ENCODE measurements at places on chromosomes 2 and 18. TPM values are rescaled to one million over a fixed set of nuclear protein-coding genes. Genes with fewer than 3 reads are reported as not detected.

The DLGAP1 gene
- total RNA-seq, result 0.34 TPM

The OR6B2 gene
- total RNA-seq, result not detected

The FSHR gene
- total RNA-seq, result not detected

The SLC19A3 gene
- total RNA-seq, result 0.59 TPM

The PROKR1 gene
- not detected for total RNA-seq
